ENCODE measurements at places on chromosomes 6 and 20.

GRCh38 chr20:51444467-51444866 lies 98.1 kb downstream of the NFATC2 start:
- DNase-seq, result peak; percentile 32

GRCh38 chr6:83193747-83194566 lies 800 bp downstream of the RWDD2A start:
- peak; percentile 72 for DNase-seq

DNA sequence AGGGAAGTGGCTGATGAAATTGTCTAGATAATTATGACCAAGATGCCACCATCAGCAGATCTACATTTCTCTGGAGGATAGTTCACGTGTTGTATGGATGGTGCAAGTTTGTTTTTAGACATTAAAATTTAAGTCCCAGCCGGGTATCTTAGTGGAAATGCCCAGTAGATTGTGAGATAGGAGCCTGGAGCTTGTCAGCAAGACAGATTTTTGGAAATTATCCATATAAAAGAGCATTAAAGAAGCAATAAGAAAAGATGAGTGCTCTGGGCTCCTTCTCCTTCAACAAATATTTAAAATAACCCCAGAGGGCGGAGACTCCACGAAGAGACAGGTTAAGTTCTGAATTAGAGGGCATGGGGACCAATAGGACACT lies 47.6 kb upstream of the SMLR1 start:
- no peak for DNase-seq

DNA sequence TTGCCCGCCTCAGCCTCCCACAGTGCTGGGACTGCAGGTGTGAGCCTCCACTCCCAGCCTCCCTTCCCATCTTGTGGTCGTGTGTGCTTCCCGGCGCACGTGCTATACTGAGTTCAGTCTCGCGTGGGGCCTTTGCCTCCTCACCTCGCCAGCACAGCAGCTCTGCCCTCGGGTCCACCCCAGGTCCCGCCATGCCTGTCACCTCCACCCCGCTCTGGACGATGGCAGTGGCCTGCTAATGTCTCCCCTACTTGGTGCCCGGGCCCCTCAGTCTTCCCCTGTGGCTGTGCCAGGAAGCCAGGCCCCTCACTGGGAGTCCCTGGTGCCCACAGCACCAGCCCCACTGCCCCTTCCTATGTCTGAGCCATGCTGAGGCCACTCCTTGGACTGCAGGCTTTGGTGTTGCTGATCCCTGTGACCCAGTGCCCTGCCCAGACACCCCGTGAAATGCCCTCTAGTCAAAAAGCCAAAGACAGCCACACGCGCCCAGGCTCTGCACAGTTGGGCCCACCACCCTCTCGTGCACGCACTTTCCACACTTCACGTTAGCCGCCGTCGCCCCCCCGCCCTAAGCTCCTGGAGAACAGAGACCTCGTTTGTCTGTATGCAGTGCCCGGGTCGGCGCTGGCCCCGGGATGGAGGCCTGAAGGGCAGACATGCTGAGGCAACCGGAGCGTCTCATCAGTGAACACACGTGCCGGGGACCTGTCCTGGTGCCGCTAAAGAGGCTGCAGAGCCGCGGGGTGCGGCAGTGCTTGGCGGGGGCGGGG lies 14.3 kb downstream of the HRH3 start:
- no peak for DNase-seq

- DNase-seq, result no peak
Observed at GRCh38 chr6:16729183-16729691, 32.0 kb downstream of the ATXN1 start.

DNA sequence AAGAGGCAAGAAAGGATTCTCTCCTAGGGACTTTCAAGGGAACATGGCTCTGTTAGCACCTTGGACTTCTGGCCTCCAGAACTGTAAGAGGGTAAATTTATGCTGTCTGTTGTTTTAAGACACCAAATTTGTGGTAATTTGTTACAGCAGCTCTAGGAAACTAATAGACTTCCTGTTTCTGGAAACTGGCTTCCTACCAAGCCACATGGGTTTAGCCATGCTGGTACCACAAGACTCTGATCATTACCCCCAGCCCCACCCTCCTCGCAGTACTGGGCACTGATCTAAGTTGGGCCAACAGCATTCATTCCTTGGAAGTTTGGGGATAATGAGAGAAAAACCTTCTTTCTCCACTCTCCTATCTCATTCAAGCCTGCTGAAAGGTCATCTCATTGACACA lies 109.5 kb upstream of the SMLR1 start:
- no peak for DNase-seq

GRCh38 chr6:132068766-132069165 lies 117.6 kb upstream of the CCN2 start:
- no peak for DNase-seq

DNA sequence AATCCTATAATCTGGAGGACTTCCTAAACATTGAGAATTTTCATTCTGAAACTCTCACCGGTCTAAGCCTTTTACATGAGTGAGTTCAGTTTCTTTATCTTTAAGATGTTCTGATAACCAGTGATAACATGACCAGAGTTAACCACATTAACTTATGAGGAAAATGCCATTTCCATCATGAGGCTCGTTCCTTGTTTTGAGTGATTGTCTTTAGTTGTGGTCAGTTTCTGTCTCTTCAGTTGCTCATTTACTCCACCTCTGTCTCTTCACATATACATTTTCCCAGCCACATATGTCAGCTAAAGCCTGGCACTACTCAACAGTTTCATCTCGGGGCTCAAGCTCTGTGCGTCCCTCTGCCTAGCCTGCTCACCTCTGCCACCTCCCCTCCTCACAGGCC lies 70.4 kb downstream of the JAG1 start:
- DNase-seq, result no peak

DNA sequence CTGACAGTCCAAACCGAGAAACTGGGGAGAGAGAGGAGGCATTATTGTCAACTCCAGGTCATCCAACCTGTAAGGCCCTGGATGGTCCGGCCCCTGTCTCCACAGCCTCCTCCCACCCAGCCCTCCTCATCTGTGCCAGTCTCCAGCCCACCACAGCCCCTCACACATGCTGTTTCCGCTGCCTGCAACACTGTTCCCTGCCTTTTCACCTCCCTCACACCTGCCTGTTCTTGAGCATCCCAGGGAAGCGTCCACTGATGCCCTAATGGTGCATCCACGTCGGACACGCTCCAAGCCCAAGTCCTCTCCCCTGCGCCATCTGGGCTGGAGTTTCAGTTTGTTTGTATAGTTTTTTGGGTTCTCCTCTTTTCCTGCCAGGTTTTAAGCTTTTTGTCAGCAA lies 52.0 kb downstream of the BMP7 start:
- no peak for DNase-seq

All from AG20443 (cell line).